Motor neuron (in vitro differentiated cells): ENCODE measurements at places on chromosomes 7 and 10. TPM values are rescaled to one million over a fixed set of nuclear protein-coding genes. Genes with fewer than 3 reads are reported as not detected.

ZNF92 gene
- 16.5 and 19.1 TPM in 2 replicates for total RNA-seq

TMEM229A gene
- 1.4 and 2.6 TPM in 2 replicates for total RNA-seq

ERVW-1 gene
- total RNA-seq, result 1.6 and 6.2 TPM in 2 replicates

PAX4 gene
- not detected in 2 replicates for total RNA-seq

GLI3 gene
- 5.1 and 6.5 TPM in 2 replicates for total RNA-seq

SPDYE17 gene
- total RNA-seq, result not detected in 2 replicates

VAX1 gene
- 0.05 and 0.25 TPM in 2 replicates for total RNA-seq
